Transverse colon (tissue), 4 donors: ENCODE measurements at places on chromosomes 16 and 17. TPM values are rescaled to one million over a fixed set of nuclear protein-coding genes. Genes with fewer than 3 reads are reported as not detected.

DNA sequence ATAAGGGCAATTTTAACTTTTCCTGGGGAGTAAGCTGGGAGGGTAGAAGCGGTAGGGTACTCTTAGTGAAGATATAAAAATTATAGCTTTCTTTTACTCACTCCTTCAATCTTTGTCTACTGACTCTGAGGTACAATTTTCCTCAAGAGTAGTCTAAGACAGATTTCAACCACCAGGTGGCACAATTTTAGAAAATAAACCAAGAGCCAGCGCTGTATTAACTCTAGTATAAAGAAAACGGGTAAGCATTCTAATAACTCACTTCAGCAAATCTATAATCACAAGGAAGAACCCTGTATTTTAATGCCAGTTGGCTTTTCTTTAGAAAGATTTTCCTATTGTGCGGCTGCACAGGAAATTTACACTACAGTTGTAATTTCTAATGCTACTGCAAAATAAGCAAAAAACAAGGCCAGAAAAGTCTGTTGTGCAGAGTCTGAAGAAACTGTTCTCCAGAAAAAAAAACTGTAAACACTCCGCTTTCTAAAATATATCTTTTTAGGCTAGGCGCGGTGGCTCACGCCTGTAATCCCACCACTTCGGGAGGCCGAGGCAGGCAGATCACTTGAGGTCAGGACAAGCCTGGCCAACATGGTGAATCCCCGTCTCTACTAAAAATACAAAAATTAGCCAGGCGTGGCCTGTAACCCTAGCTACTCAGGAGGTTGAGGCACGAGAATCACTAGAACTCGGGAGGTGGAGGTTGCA is 1.9 kb downstream of the CMC2 start:
- H3K4me1 ChIP-seq = peaks cover 4% of the 10 kb centered on the region
- H3K4me3 ChIP-seq = peak overlapping the region; percentile 38
- peak overlapping the region; percentile 26 for H3K27ac ChIP-seq
- no peak for DNase-seq

DNA sequence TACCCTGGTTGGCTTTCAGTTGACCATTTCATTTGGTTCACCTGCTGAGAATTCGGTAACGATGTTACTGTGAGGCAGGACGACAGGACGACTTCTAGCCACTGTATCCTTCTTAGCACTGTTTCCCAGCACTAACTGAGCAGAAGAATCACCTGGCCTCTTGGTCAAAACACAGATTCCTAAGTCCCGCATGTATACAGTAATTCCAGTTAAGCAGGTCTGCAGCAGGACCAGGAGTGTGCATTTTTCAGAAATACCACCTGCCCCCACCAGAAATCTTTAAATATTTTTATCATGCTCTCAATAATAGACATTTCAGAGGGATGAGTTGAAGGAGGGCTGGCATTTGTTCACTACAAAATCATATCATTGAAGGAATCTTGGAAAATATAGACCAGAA is 22.6 kb downstream of the RSL1D1 start:
- H3K27ac ChIP-seq = no peak overlapping the region
- peaks cover 10% of the 10 kb centered on the region for H3K4me1 ChIP-seq
- H3K36me3 ChIP-seq = no peaks in the 10 kb centered on the region
- no peaks in the 10 kb centered on the region for H3K27me3 ChIP-seq

- H3K27ac ChIP-seq = no peak overlapping the region
- H3K4me3 ChIP-seq = no peak overlapping the region
- no peaks in the 10 kb centered on the region for H3K4me1 ChIP-seq
- DNase-seq = no peak
- H3K36me3 ChIP-seq = peaks cover 46% of the 10 kb centered on the region
These were observed 8.2 kb upstream of the RPL27 start for GRCh38 chr17:42989726-42990652.

DNA sequence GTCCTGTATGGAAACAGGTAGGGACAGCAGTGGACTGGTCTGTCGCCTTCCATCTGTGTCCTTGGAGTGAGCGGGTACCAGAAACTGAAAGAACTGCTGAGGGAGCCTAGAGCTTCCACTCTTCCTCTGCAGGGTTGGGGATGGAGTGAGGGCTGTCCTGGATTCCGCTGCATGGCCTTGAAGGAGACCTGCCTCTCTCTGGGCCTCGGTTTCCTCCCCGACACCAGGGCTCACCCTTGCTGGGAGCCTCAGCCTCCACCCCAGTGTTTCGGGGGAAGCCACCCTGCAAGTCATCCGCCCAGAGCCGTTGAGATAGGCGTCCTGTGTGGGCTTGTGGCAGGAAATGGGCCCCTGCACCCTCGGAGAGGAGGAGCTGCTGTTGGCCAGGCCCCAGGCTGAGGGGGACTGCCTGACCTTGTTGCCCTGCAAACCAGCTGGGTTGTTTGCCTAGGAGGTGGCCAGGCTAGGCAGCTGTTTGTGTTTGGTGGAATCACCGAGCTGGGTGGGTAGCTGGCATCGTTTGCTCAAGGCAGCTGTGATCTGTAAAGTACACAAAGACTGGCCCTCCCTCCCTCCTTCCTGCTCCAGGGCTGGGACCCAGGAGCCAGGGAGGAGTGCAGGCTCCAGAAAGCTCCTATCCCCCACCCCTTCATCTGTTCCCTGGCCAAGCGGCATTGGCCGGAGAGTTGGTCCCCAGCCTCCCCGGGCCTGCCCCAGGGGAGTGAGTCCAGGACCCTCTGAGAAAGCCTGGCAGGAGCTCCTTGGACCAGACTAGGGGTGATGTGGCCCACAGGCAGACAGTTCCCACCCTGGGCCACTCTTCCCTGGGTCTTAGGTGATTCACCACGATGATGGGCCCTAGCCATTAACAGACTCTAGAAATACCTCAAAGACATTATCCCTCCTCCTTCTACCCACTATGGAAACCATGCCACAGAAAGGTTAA is 1.3 kb downstream of the RAB37 start:
- H3K36me3 ChIP-seq = no peaks in the 10 kb centered on the region
- peak overlapping the region; percentile 8 for H3K4me3 ChIP-seq

- H3K4me1 ChIP-seq = no peaks in the 10 kb centered on the region
- H3K27ac ChIP-seq = no peak overlapping the region
- H3K4me3 ChIP-seq = no peak overlapping the region
- no peaks in the 10 kb centered on the region for H3K27me3 ChIP-seq
- no peak for DNase-seq
These were observed 1.5 kb downstream of the ADGRG3 start for GRCh38 chr16:57669476-57670162.

- no peaks in the 10 kb centered on the region for H3K27me3 ChIP-seq
- H3K27ac ChIP-seq = no peak overlapping the region
- H3K36me3 ChIP-seq = no peaks in the 10 kb centered on the region
- no peaks in the 10 kb centered on the region for H3K4me1 ChIP-seq
These were observed 674.7 kb upstream of the SALL1 start for GRCh38 chr16:51825779-51826178.

- H3K36me3 ChIP-seq = no peaks in the 10 kb centered on the region
- H3K4me1 ChIP-seq = peaks cover 32% of the 10 kb centered on the region
- H3K27me3 ChIP-seq = peaks cover 31% of the 10 kb centered on the region
These were observed 20.6 kb upstream of the CHMP6 start for GRCh38 chr17:80970762-80971703.

- no peaks in the 10 kb centered on the region for H3K27me3 ChIP-seq
- peaks cover 15% of the 10 kb centered on the region for H3K4me1 ChIP-seq
- H3K36me3 ChIP-seq = no peaks in the 10 kb centered on the region
- DNase-seq = no peak
- H3K4me3 ChIP-seq = no peak overlapping the region
- H3K27ac ChIP-seq = no peak overlapping the region
These were observed 41.5 kb downstream of the ABCC1 start for GRCh38 chr16:15990902-15991301.

DNA sequence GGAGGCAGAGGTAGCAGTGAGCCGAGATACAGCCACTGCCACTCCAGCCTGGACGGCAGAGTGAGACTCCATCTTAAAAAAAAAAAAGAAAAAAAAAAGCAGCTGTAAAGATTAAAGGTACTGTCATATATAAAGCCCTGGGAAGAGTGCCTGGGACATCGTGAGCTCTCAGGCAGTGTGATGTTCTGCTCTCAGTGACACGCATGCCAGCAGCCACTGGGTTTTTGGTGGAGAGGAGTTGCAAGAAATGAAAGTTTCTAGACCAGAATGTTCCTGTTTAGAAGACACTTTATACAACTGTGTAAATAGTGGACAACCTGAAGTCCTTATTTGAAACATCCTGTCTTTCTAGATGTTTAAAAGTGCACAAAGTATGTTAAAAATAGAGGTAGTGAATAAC is 213.2 kb downstream of the IRF8 start:
- no peak overlapping the region for H3K4me3 ChIP-seq
- no peaks in the 10 kb centered on the region for H3K36me3 ChIP-seq
- peak overlapping the region; percentile 5 for H3K27ac ChIP-seq
- H3K4me1 ChIP-seq = no peaks in the 10 kb centered on the region
- H3K27me3 ChIP-seq = no peaks in the 10 kb centered on the region

- no peaks in the 10 kb centered on the region for H3K4me1 ChIP-seq
- H3K4me3 ChIP-seq = no peak overlapping the region
- H3K27ac ChIP-seq = no peak overlapping the region
- H3K27me3 ChIP-seq = no peaks in the 10 kb centered on the region
- H3K36me3 ChIP-seq = no peaks in the 10 kb centered on the region
These were observed 681.0 kb upstream of the KIF2B start for GRCh38 chr17:53141731-53142130.

DNA sequence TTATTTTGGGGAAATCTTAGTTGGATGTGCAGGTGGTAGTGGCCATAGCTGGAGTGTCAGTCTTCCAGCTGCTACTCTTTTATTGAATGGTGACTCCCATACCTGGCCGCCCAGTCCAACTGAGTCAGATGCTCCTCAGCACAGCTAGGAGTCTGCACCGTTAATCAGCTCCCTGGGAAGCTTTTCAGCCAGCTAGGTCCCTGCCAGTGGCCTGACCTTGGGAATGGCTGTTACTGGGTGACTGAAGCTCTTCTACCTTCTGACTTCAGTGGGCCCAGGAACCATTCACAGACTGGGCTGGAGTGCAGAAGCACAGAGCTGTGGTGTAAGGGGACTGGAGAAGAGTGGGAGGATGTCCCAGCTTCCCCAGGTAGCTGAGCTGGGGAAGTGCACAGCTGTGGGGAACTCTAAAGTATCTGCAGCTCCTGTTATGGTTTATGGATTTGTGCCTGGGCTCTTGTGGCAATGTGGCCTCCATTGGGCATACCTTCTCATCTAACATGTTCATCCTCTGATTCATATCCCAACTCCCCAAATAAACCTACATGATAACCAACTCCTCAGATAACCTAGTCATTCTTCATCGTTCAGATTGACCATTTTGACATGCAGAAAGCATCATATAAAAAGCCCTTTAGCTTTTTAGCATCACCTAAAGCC is 14.0 kb downstream of the ALKBH5 start:
- H3K4me1 ChIP-seq = peaks cover 14% of the 10 kb centered on the region
- DNase-seq = no peak
- H3K4me3 ChIP-seq = no peak overlapping the region
- no peaks in the 10 kb centered on the region for H3K27me3 ChIP-seq
- no peaks in the 10 kb centered on the region for H3K36me3 ChIP-seq

DNA sequence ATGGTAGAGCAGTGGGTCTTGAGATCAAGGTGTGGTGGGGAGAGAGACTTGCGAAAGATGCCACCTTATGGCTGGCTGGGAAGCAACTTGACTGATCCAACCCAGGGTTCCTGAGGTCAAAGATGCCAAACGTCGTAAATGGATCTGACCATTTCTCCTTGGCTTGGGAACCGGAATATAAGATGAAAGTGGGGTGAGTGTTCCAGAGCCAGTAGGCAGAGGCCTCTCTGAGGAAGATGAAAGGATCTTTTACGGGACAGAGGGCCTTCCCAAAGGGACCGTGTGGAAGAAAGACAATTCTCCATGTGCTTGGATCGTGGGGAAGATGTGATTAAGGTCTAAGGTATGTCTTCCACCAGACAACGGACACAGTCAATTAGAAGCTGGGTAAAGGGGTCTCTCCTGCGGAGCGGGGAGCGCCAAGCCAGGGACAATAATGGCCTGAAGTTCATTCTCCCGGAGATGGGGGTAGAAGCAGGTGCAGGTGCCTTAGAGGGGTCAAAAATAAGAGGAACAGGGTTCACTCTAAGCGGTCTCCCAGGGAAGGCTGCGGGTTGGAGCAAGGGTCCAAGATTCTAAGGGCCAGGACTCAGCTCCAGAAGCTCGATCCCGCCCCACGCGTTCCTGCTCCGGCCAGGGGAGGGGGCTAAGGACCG is 800 bp downstream of the FXR2 start:
- H3K4me1 ChIP-seq = peaks cover 28% of the 10 kb centered on the region
- peak overlapping the region; percentile 98 for H3K27ac ChIP-seq
- peak overlapping the region; percentile 74 for H3K4me3 ChIP-seq
- no peaks in the 10 kb centered on the region for H3K36me3 ChIP-seq
- no peaks in the 10 kb centered on the region for H3K27me3 ChIP-seq
- no peak for DNase-seq

DNA sequence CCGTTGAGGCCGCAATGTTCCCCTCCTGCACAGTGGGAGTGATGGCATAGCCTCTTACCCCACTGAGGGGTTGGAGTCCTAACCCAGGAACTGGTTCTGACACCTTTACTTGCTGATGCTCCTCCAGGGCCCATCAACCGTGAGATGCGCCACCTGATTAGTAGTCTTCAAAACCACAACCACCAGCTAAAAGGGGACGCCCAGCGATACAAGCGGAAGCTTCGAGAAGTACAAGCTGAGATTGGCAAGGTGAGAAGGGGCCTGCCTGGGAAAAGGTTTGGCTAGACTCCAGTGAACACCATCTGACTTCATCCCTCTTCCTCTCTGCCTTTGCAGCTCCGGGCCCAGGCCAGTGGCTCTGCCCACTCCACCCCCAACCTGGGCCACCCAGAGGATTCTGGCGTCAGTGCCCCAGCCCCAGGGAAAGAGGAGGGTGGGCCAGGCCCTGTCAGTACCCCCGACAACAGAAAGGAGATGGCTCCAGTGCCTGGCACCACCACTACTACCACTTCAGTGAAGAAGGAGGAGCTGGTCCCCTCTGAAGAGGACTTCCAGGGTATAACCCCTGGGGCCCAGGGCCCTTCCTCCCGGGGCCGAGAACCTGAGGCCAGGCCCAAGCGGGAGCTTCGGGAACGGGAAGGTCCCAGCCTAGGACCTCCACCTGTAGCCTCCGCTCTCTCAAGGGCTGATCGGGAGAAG is 5.8 kb downstream of the RNF40 start:
- peaks cover 16% of the 10 kb centered on the region for H3K4me1 ChIP-seq
- H3K36me3 ChIP-seq = peaks cover 78% of the 10 kb centered on the region
- H3K4me3 ChIP-seq = no peak overlapping the region

DNA sequence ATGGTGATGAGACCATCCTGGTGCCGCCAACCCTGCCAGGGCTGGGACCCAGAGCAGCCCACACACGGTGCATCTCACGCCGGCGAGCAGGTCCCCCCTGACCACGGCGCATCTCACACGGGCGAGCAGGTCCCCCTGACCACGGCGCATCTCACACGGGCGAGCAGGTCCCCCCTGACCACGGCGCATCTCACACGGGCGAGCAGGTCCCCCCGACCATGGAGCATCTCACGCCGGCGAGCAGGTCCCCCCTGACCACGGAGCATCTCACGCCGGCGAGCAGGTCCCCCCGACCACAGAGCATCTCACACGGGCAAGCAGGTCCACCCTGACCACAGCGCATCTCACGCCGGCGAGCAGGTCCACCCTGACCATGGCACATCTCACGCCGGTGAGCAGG is 59.2 kb downstream of the MRM3 start:
- H3K27me3 ChIP-seq = no peaks in the 10 kb centered on the region
- no peak overlapping the region for H3K27ac ChIP-seq
- peaks cover under 1% of the 10 kb centered on the region for H3K4me1 ChIP-seq
- no peaks in the 10 kb centered on the region for H3K36me3 ChIP-seq

SEZ6L2 gene
- total RNA-seq = 2.0 TPM

TMEM114 gene
- total RNA-seq = not detected

KRTAP16-1 gene
- total RNA-seq = not detected

MBTD1 gene
- 7.9 TPM for total RNA-seq

PABPN1L gene
- total RNA-seq = not detected

NUBP1 gene
- 23.8 TPM for total RNA-seq
